ENCODE measurements at places on chromosomes 1 and 21.

DNA sequence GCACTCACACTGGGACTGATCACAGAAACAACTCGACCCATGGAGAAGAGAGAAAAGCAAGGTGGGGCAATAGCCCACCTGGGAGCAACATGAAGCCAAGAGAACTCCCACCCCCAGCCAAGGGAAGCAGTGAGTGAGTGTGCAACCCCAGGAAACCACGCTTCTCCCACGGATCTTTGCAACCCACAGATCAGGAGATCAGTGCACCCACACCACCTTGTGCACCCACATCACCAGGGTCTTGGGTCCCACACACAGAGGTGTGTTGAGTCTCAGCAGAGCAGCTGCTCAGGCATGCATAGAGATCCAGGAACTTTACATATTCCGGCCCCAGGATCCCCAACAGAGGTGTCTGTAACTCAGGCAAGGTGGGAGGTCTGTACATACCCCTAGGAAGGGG lies 17.2 kb upstream of the PRDX6 start:
- DNase-seq, result no peak

DNA sequence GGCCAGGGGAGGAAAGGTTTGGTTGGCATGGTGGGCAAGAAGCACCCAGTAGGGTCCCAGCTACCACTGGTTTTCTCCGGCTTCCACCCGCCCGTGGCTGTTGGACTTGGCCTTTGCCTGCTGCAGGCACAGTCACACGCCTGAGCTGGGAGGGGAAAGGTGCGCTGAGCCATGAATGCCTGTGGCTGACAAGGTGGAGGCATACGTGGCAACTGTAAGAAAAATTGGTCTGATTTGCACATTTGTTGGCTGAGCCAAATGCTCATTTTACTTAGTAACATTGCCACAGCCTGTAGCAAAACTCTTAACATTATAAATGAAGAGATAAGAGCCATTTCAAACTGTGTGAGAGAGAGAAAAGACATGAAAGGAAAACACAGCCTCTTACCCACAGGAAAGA lies 191.6 kb downstream of the PTPRC start:
- no peak for DNase-seq

GRCh38 chr21:38702196-38702595 lies 103.5 kb upstream of the ETS2 start:
- DNase-seq, result no peak

- DNase-seq, result peak; percentile 87
Observed at GRCh38 chr1:51636764-51637522, 20.1 kb downstream of the OSBPL9 start.

DNA sequence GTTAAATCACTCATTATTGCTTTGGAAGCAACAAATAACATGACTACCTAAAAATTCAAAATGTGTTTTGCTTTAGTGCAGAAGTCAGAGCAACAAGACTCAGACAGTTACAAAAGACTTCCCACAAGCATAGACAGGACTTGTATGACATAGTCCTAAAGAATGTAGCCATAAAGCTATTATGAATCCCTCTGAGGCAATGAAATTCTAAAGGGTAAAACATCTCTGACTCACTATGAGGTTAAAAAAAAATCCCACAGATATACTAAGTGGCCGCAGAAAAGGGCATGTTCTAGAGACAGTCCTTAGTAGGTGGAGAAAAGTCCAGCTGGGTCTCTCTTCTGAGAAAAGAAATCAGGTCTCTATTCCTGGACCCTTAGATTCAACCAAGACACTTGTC lies 4.9 kb downstream of the PRKAB2 start:
- DNase-seq, result peak; percentile 96

DNA sequence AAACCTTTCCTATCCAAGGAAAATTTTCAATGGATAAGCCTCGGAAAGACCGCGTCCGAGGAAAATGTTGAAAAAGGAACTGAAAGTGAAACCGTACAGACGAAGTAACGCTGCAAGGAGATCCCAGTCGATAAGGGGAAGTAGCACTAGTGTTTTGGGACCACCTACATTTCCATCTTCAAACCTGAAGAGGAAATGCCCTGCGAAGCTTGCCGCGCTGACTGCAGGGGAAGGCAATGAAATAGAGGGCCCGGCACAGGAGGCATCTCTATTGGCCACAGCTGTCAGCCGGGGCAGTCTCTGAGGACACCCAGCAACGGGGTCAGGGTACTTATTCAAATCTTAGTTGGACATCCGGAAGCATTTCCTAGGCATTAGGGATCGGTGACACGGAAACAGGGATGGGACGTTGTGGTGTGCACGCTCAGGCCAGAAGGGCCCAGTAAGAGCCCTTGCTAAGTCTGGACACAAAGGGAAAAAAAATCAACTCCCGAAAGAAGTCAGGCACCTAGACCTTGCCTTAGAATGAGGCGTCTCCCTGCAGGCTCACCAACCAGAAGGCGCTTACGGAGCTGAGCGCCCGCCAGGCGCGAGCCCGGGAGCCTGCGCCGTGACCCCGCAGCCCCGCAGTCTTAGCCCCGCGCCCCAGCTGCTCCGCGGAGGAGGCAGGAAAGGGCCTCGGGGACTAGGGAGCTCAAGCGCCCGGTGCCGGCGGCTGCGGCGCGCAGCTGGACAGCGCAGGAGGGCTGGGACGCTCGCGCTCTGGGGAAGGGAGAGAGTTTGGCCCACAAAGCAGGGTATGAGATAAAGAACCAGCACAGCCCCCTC lies 655 bp downstream of the USF1 start:
- DNase-seq, result peak; percentile 46

DNA sequence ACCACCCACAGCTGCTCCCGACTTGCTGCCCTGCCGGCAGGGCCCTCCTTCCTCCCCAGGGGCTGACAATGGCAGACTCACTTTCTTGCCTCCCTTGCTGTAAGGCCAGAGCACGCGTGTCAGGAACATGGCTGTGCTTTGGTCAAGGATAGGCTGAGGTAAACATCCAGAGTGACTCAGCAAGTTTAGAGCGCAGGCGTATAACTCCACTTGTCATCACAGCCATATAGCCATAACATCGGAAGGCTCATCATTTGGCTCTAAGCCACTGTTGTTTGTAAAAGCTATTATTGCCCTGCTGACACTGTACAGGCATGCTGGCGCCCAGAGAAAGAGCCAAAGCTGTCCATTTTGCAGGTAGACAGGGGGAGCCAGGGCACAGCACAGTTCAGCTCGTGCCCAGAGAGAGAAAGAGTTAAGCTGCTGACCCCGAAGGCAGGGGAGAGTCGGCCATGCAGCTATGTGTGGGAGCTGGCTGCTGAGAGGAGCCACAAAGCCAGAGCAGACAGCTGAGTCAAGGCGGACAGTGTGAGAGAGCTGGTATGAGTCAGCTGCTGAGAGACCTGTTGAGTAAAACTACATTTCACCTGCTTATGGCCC lies 60.6 kb downstream of the GNG4 start:
- no peak for DNase-seq

DNA sequence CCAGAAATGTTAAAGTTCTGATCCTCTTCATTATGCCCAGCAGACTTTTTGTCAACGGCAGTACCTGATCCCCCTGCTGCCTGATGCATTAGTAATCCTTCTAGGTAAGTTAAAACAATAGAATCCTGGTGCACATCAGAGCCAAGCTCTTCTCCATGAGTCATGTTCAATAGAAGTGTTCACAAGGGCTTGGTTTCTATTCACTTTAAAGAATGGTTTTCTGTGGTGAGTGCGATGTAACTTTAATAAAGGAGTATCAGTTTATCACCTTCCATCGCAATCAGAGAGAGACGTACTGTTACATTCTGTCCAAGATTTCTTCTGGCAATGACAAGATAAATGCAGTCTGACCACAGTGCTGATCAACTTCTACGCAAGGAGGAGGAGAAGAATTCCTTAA lies 96.8 kb downstream of the NRIP1 start:
- DNase-seq, result no peak

- DNase-seq, result peak; percentile 58
Observed at GRCh38 chr1:113976609-113977278, 2.5 kb upstream of the OLFML3 start.

- no peak for DNase-seq
Observed at GRCh38 chr1:223084464-223084866, 58.6 kb downstream of the TLR5 start.

DNA sequence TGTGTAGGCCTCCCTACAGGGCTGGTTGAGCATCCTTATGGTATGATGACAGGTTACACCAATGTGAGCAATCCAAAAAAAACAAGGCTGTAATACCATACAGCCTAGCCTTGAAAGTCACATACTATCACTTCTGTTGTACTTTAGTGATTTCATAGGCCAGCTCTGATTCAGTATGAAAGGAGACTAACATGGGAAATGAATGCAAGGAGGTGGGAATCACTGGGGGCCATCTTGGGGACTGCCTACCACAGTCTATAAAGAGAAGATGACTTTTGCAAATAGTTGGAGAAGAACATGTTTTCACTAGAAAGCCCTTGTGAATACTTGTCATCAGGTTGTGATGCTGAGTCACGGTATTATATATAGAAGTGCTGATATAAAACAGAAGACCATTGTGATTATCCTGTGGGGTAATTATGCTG lies 270.7 kb downstream of the S1PR1 start:
- peak; percentile 44 for DNase-seq

DNA sequence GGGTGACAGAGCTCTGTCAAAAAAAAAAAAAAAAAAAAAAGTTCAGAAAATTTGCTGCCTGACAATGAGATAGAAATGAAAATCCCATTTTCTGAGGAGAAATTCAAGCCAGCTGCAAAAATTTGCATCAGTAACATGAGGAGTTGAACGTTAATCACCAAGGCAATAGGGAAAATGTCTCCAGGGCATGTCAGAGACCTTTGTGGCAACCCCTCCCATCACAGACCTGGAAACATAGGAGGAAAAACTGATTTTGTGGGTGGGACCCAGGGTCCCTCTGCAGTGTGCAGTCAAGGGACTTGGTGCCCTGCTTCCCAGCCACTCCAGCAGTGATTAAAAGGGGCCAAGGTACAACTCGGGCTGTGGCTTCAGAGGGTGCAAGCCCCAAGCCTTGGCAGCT lies 615.4 kb downstream of the RWDD3 start:
- no peak for DNase-seq

DNA sequence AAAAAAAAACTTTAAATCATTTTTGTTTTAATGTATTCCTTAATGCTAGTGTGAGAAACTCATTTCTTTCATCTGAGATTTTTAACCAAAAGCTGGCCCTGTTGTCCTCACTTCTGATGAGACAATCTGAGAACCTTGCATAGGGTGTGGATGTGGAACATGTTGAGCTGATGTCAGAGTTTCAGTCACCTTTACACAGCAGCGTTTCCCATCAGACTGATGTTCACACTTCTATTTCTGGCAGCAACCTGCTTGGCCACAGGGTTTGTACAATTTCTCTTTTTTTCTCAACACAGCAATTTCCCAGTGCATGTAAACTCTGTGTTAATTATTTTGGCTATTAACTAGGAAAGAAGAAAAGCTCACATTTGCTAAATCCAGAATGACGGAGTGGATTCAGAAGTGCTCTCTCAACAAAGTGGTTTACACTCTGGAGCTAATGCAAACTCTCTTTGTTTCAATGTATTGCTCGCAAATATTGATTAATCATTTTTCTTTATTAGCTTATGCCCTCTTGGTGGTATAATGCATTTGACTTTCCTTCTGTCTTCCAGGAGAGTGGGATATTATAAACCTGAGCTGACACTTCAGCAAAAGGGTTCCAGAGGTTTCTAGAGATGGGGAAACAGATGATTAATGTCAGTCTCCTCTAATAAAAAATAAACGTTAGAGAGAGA lies 70.5 kb upstream of the HSPA13 start:
- DNase-seq, result no peak

DNA sequence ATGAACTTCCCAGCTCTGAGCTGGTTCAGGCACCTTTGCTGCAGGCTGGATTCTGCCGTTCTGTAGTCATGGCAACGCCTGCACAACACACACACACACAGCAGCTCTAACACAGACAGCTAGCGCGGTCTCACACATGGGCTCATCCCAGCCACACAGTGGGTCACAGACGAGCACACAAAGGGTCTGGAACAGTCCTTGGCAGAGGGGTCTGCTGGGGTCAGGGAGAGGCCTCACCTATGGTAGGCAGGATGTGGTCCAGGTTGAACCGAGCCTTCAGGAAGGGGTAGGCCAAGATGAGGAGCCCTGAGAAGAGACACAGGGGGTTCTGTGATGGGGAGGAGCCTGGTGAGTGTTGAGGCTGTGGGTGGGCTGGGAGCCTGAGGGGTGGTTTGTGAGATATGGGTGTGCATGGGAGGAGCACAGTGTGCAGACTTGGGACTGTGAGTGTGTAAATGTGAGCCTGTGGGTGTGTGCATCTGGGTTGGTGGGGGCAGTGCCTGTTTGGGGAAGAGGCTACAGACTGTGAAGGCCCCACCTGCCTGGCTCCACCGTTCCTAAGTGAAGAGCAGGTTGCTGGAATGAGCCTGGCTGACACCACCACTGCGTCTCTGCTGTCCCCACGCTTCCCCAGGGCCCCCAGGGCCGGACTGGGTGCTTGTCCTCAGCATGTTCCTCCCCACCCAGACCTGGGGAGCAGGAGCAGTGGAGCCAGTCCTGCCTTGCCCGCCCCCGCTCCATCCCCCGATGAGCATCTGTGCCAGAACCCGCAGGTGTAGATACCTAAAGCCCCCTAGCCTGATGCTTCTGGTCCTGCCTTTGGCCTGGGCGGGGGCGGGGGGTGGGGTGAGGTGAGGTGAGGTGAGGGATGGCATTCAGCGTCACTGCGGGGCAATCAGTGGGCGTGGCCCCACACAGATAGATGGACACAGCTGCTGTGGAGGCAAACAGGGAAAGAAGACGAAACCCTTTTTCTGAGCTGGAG lies 1.5 kb downstream of the KNCN start:
- no peak for DNase-seq

- no peak for DNase-seq
Observed at GRCh38 chr1:19232524-19232846, 18.8 kb downstream of the EMC1 start.

- no peak for DNase-seq
Observed at GRCh38 chr1:235341334-235341733, 13.0 kb downstream of the GGPS1 start.

- no peak for DNase-seq
Observed at GRCh38 chr1:168599641-168600040, 23.2 kb downstream of the XCL1 start.

GRCh38 chr1:36098650-36099365 lies 10.1 kb downstream of the ADPRS start:
- no peak for DNase-seq

DNA sequence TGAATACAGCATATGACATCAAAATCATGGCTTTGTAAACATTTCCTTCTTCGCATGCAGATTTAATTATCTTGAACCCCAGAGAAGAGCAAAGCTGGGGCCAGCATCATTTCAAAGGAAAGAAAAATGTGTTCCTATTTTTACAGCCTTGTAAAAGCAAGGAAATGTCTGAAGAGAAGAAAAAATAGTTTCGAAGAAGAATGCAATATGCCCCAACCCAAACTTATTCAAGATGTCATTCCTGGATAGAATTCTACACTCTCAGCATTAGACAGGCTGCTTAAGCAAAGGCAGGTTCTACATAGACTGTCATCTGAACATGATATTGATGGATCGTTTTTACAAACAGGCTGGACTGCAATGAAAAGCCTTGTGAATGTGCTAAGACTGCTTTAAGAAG lies 900.8 kb downstream of the TTLL7 start:
- peak; percentile 74 for DNase-seq
